NCI-H69 (cell line): ENCODE measurements at places on chromosomes 13 and 19.
A peak's percentile ranks its signal among the peaks of the same experiment; 100 is the strongest.

DNA sequence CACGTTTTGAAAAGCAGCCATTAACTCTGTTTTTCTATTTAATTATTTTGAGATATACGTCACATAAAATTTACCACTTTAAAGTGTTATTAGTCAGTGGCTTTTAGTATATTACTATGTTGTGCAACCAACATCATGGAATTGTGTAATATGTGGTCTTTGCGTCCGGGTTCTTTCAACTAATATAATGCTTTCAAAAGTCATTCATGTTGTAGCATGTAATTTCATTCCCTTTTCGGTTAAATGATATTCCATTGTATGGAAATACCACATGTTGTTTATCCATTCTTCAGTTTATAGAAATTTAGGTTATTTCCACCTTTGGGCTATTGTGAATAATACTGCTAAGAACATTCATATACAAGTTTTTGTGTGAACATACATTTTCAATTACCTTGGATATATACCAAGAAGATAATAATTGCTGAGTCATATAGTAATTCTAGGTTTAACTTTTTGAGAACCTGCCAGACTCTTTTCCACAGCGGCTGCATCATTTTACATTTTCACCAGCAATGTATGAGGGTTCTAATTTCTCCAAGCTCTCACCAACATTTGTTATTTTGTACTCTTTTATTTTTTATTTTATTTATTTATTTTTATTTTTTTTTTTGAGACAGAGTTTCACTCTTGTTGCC lies 28.1 kb upstream of the CLDN10 start:
- no peak for DNase-seq

GRCh38 chr13:109371066-109371465 lies 415.3 kb downstream of the IRS2 start:
- DNase-seq, result no peak

DNA sequence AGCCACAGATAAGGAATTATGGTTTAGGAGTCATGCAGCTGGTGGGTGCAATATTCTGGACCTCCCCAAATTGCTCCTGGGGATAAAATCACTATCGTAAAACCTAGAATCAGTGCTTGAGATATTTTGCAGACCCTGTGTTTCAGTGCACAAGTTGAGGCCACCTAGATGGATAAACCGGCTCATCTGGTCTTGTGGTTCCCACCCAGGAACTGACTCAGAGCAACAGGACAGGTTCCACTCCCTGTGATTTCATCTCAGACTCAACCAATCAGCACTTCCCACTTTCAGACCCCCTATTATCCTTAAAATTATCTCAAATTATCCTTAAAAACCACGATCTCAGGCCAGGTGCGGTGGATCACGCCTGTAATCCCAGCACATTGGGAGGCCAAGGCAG lies 21.0 kb downstream of the FBXL12 start:
- DNase-seq, result no peak

- no peak for DNase-seq
These were observed 36.5 kb downstream of the SIPA1L3 start for GRCh38 chr19:37943480-37943879.

DNA sequence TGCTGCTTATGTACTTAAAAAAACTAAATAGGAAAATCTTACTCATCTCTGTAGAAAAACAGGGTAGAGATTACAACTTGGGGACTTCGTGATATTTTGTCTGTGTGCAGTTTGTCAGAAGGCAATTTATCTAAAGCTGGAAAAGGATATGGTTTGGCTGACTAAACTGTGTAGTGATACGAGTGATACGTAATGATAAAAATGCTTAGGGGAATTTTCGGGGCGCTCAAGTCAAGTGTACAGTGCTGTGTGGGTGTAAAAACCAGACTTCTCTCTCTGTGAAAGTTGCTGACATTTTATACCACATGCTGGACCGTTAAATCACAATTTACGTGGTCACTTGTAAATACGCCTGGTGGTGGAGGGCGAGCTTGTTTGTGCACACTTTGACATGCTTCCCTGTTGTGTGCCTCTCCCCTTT lies 221.7 kb downstream of the KCNRG start:
- no peak for DNase-seq

GRCh38 chr13:94860981-94861407 lies 148.6 kb upstream of the SOX21 start:
- peak; percentile 21 for DNase-seq

DNA sequence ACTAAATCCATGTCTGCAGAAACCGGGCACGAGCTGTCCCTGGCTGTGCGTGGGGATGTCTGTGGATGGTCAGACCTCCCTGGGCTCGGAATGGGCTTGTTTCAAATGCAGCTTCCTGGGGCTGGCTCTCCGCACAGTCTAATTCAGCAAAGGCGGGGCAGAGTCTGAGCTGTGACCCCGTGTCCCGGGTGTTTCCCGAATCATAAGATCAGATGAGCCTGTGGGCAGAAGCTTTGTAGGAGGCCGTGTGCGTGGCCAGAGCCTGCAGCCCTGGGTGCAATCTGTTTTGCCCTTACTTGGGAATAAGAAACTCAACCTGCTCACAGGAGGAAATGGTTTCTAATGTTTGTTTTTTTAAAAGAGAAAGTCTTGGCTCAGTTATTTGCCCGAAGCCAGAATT lies 13.9 kb upstream of the GNA11 start:
- DNase-seq, result no peak

DNA sequence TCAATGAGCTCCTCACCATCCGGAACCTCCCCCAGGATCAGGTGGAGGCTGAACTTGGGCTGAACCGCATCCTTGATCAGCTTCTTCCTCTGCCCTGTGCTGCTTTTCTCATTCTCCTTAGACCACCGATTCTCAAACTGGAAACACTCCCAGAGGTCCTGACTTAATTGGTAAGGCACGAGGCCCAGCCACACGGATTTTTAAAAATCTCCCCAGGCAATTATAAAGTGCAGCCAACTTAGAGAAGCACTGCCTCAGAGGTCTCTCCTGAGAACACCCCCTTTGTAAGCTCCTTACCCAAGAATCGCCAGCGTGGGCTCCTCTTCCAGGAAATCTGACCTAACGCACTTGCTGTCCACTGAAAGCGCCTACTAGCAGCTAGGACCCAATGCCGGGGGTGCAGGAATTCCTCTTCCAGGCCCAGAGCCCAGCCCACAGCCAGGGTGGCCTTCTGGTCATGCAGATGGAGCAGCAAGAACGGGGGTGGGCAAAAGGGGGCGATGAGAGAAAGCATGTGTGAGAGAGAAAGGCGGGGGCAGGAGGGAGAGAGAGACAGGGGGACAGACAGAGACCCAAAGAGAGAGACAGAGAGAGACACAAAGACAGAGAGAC lies 66.9 kb upstream of the CACNA1A start:
- no peak for DNase-seq

- peak; percentile 96 for DNase-seq
These were observed 1.1 kb upstream of the ARHGAP35 start for GRCh38 chr19:46859637-46860124.

- DNase-seq, result peak; percentile 95
These were observed 5.2 kb upstream of the ZNF579 start for GRCh38 chr19:55585658-55586339.

GRCh38 chr19:42095814-42096230 lies 19.9 kb downstream of the ZNF574 start:
- no peak for DNase-seq
